ENCODE measurements at places on chromosomes 16 and 17.
A peak's percentile ranks its signal among the peaks of the same experiment; 100 is the strongest.

- no peak for DNase-seq
Measured at GRCh38 chr16:13143551-13143950, 242.2 kb downstream of the SHISA9 start.

- DNase-seq: no peak
Measured at GRCh38 chr16:29310852-29311314, 95.6 kb downstream of the NPIPB11 start.

- peak; percentile 62 for DNase-seq
Measured at GRCh38 chr17:35747540-35748017, 5.5 kb downstream of the GAS2L2 start.

GRCh38 chr16:85360323-85361277, 248.3 kb upstream of the CIBAR2 start:
- no peak for DNase-seq

DNA sequence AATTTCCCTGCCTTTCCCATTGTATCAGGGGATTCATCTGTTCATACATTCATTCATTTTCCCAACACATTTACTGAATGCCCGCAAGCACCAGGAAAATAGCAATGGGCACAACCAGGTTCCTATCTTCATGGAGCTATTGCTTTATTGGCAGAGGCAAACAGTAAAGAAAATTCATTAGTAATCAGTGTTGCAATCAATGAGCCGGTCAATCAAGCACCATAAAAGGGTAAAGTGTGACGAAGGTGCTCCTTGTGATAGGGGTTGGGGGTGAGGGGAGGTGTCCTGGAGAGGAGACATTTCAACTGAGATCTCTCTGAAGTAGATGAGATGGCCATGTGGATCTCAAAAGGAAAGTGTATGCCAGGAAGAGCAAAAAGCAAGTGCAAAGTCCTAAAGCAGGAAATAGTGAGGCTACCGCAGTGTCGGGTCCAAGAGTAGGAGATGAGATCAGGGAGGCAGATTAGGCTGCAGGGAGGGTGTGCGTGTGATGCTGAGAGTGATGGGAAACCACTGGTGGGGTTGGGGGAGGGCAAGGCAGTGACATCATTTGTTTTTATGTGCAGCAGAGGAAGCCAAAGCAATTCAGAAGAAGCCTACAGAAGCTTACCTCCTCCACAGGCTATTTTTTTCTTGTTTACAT, 28.4 kb downstream of the CDH13 start:
- peak; percentile 76 for DNase-seq

DNA sequence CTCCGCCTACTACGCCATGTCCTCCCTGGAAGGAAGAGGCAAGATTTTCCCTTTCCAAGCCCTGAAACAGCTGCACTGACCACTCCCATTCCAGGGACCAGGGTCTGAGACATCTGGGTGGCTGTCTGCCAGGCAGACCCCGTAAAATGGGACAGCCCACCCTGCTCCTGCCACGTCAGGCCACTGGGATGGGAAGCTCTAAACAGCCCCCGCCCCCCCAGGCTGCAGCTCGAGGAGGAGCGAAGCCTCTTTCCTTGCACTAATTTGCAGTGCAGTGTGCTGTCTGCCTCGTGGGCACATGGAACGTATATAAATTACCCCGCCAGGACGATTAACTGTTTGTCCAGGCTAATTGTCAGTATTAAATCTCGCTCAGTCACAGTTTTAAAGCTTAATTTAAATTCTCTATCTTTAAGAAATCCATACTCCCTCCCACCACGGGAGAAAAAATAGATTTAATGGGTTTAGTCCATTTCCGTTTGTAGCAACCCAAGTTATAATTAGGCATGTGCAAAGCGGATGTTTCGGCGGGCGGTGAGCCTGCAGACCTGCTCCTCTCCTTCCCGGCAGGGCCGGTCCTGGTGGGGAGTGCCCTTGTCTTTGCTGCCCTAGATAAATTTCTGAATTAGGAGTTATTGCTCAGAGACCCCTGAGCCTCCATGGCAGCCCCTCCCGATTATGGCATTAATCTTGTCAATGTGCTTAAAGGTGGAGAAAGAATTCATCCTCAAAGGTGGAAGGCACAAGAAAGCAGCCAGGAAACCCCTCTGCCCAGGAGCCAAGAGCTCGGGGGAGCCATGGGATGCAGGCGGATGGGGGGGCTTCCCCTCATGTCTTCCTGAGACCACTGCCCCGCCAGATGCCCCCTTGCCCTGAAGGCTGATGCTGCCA, 268.0 kb upstream of the TNRC6C start:
- no peak for DNase-seq

DNA sequence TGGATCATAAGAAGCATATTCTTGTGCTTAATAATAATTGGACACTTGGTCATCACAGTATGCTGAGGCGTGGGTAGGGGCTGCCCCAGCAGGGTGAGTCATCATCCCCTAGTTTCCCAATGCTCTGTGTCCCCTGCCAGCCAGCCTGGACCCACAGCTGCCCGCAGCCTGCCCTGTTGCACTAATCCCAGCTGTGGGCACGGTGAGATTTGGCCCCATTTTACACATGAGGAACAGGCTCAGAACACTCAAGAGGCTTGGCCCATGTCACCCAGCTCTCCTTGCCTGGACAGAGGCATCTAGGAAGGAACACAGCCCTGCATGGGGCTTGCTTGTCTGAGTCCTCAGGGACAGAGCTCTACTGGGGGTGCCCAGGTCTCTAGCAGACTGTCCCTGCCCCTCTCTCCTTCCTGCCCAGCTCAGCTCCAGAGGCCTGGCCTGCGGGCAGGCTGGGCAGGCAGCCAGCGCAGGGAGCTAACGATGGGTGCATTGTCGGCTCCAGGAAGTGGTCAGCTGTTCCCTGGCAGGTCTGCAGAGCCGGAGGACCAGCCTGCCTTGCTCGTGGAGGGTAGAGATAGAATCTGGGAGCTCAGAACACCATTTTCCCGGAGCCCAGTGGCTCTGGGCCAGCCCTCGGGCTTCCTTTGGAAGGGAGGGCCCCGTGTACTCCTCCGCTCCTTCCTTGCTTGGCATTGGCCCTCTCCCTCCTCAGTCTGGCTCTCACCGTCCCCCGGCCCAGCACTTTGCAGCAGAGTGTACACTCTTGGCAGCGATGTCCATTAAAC, 189.4 kb downstream of the RAB11FIP4 start:
- DNase-seq: no peak

DNA sequence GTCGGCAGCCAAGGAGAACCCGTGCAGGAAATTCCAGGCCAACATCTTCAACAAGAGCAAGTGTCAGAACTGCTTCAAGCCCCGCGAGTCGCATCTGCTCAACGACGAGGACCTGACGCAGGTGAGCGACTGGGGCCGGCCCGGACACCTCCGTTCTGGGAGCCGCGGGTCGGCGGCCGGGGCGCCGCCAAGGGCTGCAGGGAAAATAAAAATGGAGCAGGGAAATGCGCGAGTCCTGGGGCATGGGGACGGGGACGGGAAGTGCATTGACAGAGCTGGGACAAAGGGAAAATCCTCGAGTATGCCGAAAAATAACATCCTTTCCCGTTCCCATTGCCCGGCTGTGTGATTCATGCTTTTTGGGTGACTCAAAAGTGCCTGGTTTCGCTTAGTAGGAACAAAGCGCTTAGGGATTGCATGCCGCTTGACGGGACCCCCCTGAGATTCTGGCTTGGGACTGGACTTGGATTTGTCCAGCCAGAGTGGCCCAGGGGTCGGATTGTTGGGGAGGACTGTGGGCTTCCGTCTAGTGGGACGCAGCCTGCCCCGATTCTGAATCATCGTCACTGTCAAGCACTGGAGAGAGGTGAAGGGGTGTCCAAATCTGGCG, 699 bp downstream of the MPRIP start:
- peak; percentile 25 for DNase-seq

- DNase-seq: no peak
Measured at GRCh38 chr17:1398028-1398427, 2.0 kb downstream of the YWHAE start.

GRCh38 chr16:79638386-79638785, 37.8 kb upstream of the MAF start:
- DNase-seq: no peak

DNA sequence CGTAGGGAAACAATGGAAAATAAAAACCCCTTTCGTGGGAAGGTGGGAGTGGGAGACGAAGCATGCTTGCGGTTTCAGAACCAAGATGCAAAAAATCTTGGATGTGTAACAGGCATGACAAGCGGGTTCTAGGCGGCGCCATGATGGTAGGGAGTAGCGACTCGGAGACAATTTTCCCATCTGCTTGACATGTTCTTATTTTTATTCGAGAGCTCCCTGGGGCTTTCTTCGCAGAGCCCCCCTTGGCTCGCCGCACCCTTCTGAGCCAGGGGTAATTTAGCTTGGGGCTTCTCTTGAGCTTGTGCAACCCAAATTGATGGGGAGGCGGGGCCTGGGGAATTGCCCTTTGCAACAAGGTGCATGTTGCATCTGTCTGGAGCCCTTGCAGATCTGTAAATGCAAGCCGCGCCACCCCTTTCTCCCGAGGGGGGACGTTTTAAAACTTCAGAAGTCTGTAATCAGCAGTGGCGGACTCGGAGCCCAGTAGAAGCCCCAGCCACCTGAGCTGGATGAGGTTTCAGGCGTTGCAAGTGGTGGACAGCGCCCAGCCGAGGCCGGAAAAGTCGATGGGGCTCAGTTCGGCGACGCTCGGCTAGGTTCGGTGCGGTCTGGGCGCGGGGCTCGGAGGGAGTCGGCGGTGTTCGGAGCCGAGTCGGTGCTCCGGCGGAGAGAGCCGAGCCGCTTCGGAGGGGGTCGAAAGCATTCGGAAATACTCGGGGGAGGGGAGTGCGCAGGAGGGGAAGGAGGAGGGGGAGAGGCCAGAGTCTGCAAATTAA, 2.9 kb downstream of the GNAO1 start:
- peak; percentile 70 for DNase-seq

DNA sequence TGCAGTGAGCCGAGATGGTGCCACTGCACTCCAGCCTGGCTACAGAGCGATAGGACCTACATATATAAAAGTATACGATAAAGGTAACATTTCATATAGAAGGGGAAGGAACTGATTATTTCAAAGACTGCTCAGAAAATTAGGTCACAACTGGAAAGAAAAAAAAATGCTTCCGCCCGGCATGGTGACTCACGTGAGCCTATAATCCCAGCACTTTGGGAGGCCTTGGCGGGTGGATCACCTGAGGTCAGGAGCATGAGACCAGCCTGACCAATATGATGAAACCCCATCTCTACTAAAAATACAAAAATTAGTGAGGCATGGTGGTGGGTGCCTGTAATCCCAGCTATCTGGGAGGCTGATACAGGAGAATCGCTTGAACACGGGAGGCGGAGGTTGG, 7.8 kb downstream of the TEX14 start:
- DNase-seq: no peak

DNA sequence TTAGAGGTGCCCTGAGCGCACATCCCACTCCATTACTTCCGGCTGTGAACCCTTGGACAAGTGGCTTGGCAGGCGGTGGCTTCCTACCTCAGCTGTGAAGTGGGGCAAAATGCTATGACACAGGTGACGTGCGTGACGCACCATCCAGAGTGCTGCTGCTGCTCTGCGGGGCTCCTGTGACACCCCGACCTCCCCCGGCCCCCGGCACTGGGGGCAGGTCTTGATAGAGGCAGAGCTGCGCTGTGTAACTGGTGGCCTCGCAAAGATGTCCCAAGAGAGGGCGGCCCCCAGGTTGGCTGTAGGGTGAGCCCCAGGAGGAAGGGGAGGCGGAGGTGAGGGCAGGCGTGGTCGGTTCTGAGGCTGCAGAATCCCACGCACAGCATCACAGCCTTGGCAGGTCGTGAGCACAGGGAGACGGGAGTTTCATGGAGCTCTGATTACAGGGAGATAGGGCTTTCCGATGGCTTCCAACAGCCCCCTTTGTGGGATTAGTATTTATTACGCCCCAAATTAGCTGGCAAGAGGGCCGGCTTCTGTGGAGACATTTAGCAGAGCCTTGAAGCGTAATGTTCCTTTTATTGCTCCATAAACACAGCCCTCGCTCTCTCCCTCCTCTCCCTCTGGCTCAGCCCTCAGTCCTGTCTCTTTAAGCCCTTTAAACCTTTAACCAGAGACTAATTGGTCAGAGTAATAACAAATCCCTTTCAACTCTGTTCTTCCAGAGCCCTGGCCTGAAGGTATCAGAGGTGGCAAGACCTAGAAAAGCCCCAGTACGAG, 328.1 kb downstream of the C16orf95 start:
- DNase-seq: no peak

DNA sequence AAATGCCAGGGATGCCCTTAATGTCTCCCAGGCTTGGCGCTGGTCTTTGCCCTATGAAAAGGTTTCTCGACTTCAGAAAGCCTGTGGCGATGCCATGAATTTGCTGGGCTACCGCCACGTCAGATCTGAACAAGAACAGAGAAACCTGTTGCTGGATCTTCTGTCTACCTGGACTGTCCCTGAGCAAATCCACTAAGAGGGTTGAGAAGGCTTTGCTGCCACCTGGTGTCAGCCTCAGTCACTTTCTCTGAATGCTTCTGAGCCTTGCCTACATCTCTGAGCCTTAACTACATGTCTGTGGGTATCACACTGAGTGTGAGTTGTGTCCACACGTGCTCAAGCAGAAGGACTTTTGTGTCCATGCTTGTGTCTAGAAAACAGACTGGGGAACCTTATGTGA, 11.4 kb downstream of the CHST4 start:
- no peak for DNase-seq

- DNase-seq: no peak
Measured at GRCh38 chr17:22669721-22670120, 977.4 kb downstream of the KCNJ18 start.

DNA sequence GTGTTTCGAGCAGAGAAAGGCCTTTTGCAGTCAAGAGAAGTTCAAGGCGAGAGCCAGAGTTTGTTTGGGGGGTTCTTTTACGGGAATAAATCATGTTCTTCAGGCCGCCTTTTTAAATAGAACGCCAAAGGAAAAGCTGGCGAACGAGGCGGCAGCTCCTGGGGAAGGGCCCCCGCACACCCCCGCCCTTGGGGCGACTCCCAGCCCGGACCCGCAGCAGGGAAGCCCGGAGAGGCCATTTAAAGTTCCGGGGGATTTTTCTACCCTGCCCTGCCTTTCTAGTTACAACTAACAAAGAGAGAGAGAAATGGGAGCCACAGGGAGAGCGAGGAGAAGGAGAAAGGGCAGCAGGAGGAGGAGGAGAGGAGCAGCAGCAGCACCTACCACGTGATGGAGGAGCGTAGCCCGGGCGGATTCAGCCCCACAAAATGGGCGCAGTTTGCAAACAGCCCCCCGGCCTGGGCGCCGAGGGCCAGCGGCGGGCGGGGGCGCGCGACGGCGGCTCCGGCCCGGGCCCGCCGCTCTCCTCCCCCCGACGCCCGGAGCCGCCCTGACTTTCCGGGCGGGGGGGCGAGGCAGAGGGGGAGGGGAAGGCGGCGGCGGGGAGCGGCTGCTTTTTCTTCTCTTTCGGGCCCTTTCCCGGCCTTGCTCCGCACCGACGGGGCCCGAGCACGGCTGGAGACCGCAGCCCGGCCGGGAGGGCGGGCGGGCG, 634 bp downstream of the KANSL1 start:
- DNase-seq: peak; percentile 58

GRCh38 chr17:63647065-63647725, 25.0 kb downstream of the MAP3K3 start:
- DNase-seq: no peak

DNA sequence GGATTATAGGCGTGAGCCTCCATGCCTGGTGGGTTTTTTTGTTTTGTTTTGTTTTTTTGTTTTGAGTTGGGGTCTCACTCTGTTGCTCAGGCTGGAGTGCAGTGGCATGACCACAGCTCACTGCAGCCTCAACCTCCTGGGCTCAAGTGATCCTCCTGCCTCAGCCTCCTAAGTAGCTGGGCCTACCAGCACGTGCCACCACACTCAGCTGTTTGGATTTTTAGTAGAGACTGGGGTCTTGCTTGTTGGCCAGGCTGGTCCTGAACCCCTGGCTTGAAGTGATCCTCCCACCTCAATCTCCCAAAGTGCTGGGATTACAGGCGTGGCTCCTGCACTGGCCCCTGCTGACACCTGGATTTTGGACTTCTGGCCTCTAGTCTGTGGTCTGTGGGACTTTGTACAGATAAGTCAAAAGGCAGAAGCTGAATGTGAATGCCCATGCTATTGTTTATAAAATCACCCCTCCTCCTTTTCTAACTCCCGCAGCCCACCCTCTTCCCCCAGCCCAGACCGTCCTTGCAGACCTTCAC, 5.7 kb downstream of the SNAI3 start:
- DNase-seq: no peak

All from stimulated activated naive CD4-positive, alpha-beta T cell treated with Interleukin-2 at 50 U/mL for 16 hours (primary cell).